ENCODE measurements at places on chromosomes 2 and 18.

DNA sequence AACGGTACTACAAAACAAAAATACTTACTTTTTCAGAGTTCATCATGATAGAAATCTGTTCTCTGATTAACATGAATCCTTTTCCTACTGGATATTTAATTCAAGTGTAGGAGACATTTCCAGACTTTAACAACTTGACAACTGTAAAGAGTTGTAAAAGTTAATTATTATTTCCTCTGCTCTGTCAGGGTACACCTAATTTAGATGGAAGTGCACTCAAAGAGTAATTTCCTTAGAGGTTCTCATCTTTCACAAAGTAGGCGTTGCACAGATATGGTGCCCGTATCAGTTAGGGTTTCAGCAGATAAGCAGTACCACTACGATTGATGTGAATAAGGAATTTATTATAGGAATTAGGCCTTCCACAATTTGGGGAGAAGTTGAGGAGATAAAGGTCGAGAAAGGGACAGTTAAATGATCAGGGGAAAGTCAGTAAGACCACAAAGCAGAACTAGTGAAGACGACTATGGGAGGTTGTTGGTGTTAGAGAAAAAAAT, 16.2 kb upstream of the PDE11A start:
- no peak for DNase-seq

DNA sequence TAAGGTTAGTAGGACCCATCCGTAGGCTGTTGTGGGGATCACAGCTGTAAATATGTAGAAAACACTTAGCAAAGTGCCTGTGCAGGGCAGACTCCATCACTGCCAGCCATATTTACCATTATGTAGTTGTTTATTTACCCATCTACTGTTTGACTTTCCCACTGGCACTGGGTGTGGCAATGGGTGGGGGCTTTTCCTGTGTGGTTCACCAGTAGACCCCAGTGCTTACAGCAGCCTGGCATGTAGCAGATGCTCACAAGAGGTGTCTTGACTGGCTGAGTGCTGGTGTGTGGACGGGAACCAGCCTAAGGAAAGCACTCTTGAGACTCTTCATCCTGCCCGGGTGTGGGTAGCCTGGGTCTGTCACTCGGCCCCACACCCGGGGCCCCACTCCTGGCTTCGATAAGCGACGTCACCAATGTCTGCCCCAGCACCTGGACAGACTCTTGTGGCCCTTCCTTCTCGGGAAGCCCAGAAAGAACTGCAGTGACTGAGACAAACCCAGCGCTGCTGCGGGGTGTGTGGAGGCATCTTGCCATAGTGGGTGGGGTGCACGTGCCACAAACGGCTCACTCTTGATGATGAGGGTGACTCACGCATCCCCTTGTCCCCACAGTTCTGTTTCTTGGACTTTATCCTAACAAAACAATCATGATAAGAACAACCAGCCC, 78.3 kb downstream of the HDAC4 start:
- no peak for DNase-seq

DNA sequence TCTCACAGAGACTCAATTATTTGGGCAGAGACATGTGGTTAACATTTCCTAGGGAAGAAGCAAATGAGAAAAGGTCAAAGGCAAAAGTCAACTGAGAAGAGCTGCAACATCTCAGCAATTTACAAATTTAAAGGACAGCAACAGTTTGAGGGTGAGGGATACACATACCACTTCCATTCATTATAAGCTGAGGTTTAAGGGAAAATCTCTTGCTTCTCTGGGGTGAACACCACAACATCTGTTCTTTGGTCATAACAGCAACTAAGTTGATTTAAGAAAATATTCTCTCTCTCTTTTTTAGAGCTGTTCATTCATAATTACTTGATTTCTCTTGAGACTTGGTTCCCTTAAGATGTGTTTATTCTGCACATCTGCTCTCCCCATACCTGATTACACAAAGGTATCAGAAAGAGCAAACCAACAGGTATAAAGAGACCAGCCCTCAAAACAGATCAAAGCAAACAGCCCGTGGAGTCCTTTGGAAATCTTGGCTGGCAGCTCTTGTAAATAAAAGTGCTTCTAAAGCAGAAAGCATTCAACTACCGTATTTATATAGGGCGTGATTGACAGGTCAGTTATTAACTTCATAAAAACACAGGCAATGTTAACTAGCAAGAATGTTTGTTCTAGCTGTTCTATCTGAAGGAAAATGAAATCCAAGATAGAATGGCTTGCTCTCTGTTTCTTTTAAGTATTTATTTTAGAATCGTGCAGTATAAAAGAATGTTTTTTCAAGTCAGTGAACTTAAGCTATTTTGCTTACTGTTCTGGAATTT, 132.8 kb downstream of the THADA start:
- no peak for DNase-seq

GRCh38 chr2:45675263-45675812, 23.9 kb downstream of the PRKCE start:
- DNase-seq, result no peak

GRCh38 chr2:207724113-207724512, 12.7 kb downstream of the CCNYL1 start:
- DNase-seq, result no peak

Measured in OCI-M1 (cell line).